ENCODE measurements at places on chromosomes 5 and 9.

- DNase-seq: no peak
These were observed 172.2 kb upstream of the PLCXD3 start for GRCh38 chr5:41682641-41683040.

DNA sequence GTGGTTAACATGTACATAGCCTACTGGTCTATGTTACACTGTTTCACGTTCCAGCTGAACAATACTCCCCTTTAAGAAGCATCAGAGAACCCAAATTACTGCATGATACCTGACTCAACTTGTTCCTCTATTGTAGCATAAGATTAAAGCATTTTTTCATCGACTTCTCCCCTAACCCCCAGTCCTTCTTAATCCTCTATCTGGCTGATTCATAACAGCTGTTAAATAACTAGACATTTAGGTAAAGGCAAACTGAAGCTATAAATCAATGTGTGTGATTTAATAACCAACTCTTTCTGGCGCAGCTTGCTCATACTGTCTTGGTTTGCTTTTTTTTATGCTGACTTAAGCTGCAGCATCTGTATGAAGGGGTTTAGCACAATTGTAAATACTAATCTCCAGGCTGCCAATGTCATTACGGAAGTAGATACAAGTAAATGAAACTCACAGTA, 94.2 kb upstream of the MTAP start:
- no peak for DNase-seq

- DNase-seq: no peak
These were observed 456.1 kb downstream of the DNAH5 start for GRCh38 chr5:13488254-13488931.

GRCh38 chr9:134492281-134492691, 149.3 kb upstream of the COL5A1 start:
- DNase-seq: no peak

GRCh38 chr5:75433814-75434506, 77.5 kb downstream of the CERT1 start:
- DNase-seq: no peak

GRCh38 chr5:154138701-154139100, 51.8 kb upstream of the GALNT10 start:
- DNase-seq: no peak

DNA sequence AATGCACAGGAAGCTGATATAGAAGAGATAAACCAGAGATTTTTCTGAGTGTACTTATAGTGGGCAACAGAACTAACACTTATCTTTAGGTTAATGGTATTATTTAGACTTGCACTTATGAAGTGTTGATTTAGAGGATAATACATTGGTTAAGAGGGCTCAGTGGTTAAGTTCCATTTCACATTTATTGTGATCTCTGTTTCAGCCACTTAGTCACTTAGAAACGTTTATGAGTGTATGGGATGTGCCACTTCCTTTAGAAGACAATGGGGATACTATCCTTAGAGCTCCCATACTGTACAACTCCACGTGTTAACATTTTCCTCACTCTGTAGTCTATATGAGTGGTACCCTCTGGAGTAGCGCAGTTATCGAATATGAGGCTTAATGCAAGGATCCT, 57.5 kb downstream of the PIP5K1B start:
- no peak for DNase-seq

- no peak for DNase-seq
These were observed 71.0 kb downstream of the BRINP1 start for GRCh38 chr9:119298076-119298853.

DNA sequence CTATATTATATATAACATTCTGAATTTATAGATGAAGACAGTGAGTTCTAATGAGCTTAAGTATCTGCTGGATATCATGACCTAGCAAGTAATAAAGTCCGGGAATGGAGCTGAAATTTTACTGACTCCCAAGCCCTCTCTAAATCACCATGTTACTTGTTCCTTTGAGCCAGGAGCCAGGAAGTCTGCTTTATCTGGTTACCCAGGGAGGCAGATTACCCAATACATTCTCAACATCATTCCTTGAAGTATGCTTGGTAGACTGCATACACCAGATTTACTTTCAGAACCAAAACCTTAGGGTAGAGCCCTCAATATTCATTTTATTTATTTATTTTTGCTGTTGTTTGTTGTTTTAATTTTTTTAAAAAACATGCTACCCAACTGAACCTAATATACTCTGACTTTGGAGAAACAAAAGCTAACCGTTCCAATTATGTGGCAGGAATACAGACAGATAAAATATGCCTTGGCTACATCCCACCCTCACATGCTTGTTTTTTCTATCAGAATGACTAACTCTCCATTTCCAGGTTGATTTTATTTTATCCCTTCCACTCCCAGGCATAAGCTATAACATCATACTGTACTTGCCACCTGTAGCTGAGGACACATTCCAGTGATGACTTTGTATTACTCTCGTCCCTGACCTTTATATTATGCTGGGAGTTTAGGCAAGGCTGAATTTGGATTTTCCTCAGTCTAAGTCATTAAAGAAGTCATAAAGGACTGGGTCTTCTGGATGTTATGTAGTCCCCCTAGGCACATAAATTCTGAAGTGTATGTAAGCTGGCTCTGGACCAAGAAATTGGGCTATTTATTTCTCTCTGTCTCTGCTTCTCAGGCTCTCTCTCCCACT, 82.0 kb downstream of the YIPF5 start:
- no peak for DNase-seq

- no peak for DNase-seq
These were observed 74.1 kb upstream of the HSPA9 start for GRCh38 chr5:138649316-138649720.

- DNase-seq: no peak
These were observed 150.3 kb upstream of the ADRA1B start for GRCh38 chr5:159765760-159766517.

DNA sequence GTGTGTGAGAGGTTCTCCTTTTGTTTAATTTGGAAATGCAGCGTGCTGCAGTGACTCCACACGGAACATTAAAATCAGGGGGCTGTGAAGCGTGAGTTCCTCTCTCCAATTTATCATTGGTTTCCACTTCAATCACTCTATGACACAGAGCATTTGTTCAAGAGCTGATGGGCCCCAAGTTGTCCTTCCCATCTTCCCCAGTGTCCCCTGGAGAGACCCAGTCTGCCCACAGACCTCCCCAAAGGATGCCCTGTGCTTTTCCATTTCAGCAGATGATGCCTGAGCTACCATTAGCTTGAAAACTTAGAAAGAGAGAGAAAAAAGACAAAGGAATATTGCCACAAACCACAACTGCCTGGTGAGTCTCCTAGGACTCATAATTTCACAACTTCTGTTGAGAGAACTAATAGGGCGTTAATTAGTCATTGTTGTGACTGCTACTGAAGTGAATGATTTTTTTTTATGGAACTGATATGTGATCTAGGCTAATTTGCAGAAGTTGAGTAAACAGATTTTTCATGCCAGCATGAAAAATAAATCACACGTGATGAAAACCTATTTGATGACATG, 772.7 kb downstream of the SEMA5A start:
- no peak for DNase-seq

DNA sequence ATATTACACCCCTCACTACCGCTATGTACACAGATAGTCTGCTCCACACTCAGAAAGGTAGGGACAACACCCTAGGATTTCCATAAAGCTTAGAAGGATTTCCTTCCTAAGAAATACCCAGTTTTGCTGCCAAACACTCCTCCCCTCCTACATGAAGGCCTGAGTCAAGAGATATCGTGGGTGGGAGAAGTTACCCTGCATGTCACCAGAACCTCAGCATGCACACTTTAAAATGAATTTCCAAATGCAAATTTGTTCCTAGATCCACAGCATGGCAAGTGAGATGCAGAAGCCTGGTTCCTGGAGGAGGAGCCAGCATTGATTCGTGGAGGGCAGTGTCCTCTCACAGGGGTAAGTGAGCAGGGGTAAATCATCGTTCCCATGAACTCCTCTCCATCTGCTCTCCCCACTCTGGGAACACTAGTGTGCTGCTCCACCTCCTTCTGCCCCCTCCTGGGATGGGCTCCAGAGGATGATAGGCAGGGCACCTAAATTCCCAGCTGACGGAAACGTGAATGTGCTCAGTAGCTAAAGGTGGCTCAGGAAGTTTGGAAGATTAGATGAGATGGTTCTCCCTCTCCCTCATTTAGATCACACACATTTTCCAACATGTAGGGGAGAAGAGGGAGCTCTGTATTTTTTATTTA, 76.7 kb downstream of the PDE4D start:
- no peak for DNase-seq

DNA sequence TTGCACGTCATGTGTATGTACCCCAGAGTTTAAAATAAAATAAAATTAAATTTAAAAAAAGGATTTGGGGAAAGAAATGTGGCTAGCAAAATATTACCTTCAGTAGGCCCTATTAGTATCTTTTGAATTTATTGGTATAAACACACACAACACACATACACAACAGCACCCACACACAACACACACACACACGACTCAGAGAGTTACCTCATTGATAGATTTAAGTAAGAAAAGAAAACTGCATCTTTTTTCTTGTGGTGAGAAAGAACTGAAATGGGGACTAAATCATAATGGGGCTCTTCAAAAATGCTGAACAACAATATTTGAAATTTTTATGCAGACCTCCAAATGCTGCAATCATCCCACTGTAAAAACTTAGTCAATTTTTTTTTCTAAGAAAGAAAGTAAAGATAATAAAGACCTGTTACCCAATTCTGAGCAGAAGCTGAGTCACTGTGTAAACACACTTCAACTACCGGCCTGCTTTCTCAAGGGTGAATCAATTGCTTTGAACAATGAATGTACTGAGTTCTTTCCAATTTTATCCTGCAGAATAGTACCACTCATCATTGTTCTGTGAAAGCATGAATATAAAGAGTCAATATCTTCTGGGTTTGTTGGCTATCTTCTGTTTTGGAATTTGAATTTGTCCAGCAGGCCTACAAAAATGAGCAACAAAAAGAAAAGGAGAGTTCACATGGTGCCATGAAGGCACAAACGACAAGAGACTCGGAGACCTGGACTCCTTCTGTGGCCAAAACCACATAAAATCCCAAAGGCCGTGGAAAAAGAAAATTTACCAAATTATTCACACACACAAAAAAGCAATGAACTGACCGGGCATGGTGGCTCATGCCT, 57.9 kb upstream of the CCNG1 start:
- no peak for DNase-seq

DNA sequence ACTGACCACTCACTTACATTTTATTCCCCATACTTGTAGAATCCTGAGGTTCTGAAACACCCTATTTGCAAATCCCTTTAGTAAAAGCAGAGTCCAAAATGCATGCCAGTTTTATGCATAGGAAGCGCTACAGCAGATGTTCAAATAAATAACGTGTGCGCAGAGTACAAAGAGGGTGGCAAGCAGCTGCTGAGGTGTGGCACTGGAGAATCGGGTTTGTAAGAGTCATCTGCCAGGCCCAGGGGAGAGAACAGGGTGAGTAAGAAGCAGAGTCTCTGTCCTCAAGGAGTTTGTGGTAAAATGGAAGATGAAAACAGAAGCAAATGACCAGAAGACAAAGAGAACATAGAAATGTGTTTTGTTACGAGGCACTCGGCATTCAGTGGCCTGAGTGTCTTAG, 288.8 kb downstream of the GLIS3 start:
- no peak for DNase-seq

- no peak for DNase-seq
These were observed 98.4 kb upstream of the ERCC6L2 start for GRCh38 chr9:95777136-95777535.

All from CD8-positive, alpha-beta memory T cell (primary cell).